Umbilical cord (tissue), 2 donors: ENCODE measurements at places on chromosomes 11 and 22.
A peak's percentile ranks its signal among the peaks of the same experiment; 100 is the strongest.

- peak; percentile 73 for DNase-seq
Observed at GRCh38 chr11:6604081-6604626, 580 bp downstream of the ILK start.

- peak; percentile 34 for DNase-seq
Observed at GRCh38 chr22:41367680-41368542, 13.8 kb upstream of the TEF start.

- peak; percentile 40 for DNase-seq
Observed at GRCh38 chr11:47552056-47552565, 821 bp downstream of the CELF1 start.

DNA sequence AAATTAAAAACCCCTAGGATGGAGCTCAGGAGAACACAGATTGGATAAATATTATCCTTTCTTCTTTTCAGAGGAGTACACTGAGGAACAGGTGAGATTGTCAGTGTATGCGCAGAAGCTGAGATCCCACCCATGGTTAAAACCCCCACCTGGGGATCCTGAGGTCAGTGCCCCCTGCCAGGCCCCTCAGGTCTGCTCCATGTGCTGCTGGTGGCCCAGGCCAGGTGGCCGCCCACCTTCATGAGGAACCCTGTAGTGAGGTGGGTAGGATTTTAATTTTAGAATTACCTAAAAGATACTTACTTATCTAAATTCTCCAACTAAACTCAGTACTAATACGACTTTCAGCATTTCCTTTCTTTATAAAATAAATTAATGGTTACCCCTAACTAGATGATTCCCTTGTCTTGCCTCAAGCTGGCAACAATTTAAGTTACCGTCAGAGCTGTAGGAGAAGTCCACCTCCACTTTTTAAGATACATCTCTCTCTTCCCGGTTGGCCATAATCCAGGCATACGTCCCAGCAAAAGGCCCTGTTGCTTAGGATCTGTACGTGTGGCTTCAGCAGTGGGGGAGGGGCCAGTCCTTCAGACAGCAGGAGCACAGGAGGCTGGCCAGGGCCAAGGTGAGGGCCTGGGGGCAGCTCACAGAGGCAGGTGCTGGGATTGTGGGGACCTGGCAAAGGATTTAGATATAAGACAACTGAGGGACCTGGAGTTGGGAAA, 61.5 kb upstream of the PITPNB start:
- no peak for DNase-seq

- no peak for DNase-seq
Observed at GRCh38 chr11:93407777-93408401, 77.3 kb downstream of the DEUP1 start.

DNA sequence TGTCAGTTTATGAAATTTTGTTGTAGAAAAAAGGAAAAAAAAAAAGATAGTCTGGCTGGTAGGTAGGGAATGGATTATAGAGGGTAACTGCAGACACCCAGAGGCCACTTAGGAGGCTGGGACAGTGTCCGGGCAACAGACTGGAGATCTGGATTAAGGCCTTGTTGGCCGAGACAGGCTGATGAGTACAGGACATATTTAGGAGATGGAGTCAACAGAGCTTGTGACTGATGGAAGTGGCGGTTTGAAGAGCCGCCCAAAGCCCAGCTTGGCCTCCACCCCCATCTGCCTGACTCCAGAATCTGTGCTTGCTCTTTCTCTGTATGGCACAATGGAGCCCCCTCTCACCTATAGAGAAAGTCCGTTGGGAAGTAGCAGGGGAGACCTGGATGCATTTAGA, 7.6 kb downstream of the PLEKHB1 start:
- DNase-seq, result no peak

DNA sequence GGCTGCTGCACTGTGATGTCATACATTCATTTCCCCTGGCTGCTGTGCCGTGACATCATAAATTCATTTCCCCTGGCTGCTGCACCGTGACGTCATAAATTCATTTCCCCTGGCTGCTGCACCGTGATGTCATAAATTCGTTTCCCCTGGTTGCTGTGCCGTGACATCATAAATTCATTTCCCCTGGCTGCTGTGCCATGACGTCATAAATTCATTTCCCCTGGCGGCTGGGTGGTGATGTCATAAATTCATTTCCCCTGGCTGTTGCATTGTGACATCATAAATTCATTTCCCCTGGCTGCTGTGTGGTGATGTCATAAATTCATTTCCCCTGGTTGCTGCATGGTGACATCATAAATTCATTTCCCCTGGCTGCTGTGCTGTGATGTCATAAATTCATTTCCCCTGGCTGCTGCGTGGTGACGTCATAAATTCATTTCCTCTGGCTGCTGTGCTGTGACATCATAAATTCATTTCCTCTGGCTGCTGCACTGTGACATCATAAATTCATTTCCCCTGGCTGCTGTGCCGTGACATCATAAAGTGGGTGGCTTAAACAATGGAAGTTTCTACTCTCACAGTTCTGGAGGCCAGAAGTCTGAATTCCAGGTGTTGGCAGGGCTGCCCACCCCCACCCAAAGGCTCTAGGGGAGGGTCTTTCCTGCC, 301.1 kb downstream of the SHANK2 start:
- DNase-seq, result no peak

GRCh38 chr11:70769106-70769505, 370.8 kb downstream of the CTTN start:
- no peak for DNase-seq

GRCh38 chr11:92969293-92969633, 188 bp upstream of the MTNR1B start:
- DNase-seq, result no peak

GRCh38 chr11:9459667-9460321, 1.0 kb upstream of the ZNF143 start:
- peak; percentile 54 for DNase-seq

GRCh38 chr11:100741866-100742625, 55.0 kb downstream of the ARHGAP42 start:
- DNase-seq, result no peak

DNA sequence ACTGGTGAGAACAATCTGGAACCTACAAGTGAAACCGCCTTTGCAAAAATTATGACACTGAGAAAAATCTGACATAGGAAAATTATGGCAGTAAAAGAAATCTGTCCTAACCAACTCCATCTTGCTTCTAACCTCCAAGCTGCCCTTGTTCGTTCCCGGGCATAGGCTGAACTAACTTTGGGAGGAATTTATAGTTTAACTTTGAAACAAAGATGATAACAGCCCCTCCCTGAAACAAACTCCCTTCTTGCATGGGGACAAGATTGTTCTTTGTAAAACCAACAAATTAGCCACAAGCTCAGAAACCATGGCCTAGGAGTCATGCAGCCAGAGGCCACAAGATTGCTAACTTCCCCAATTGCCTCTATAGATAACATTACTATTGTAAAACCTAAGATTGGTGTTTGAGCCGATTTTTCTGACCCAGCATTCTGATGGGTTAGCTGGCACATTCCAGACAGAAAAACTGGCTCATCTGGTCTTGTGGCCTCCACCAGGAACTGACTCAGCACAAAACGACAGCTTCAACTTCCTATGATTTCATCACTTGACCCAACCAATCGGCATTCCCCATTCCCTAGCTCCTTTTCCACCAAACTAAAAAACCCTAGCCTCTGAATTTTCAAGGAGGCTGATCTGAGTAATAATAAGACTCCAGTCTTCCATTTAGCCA, 3.6 kb upstream of the CCDC81 start:
- no peak for DNase-seq

GRCh38 chr22:27680636-27681035, 120.9 kb downstream of the MN1 start:
- no peak for DNase-seq

DNA sequence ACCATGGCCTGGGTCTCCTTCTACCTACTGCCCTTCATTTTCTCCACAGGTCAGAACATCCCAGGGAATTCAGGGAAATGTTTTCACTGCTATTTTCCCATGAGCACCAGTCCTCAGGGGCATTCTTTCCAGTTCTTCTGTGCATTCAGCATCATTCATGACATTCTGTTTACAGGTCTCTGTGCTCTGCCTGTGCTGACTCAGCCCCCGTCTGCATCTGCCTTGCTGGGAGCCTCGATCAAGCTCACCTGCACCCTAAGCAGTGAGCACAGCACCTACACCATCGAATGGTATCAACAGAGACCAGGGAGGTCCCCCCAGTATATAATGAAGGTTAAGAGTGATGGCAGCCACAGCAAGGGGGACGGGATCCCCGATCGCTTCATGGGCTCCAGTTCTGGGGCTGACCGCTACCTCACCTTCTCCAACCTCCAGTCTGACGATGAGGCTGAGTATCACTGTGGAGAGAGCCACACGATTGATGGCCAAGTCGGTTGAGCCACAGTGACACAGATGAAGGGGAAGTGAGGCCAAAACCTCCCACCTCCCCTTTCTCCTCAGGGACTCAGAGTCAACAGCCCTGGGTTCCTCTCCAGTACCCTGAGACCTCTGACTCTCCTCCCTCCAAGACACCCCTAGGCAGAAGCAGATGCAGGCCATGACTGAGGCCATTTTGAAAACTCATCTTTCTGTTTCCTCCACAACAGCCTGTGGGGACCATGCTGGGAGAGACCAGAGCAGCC, 15.9 kb upstream of the IGLL5 start:
- DNase-seq, result no peak

- DNase-seq, result no peak
Observed at GRCh38 chr11:27418356-27418755, 54.2 kb downstream of the LGR4 start.

DNA sequence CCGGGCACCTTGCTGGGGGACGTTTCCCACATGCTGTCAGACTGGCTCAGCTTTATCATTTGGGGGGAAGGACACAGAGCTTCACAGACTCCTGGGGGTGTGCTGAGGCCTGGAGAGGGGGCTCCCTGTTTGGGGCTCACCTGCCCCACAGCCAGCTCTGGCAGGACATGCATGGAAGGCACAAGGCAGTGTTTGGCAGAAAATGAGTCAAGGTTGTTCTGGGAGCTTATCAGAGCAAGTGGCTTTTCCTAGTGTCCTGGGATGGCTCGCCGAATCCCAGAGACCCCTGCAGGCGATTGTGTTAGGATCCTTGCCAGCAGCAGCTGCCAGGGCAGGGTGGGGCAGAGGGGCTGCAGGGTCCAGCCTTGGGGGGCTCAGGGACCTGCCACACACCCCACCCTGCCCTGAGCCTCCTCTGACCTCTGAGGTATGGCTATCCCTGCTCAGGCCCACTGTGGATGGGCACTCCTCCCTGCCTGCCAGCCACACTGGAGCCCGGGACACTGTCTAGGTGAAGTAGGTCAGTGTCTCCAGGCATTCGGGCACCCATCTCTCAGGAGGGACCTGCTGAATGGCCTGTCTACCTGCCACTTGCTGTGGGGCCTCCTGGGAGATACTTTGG, 1323.0 kb downstream of the BRD1 start:
- no peak for DNase-seq

- no peak for DNase-seq
Observed at GRCh38 chr11:10498426-10499250, 42.3 kb downstream of the RNF141 start.

GRCh38 chr11:33719587-33719986, 16.6 kb downstream of the CD59 start:
- no peak for DNase-seq

- DNase-seq, result no peak
Observed at GRCh38 chr11:6602096-6602940, 1.1 kb downstream of the RRP8 start.

- peak; percentile 69 for DNase-seq
Observed at GRCh38 chr11:393219-394033, 583 bp upstream of the PKP3 start.

GRCh38 chr11:43359422-43359818, 700 bp downstream of the TTC17 start:
- DNase-seq, result peak; percentile 23

DNA sequence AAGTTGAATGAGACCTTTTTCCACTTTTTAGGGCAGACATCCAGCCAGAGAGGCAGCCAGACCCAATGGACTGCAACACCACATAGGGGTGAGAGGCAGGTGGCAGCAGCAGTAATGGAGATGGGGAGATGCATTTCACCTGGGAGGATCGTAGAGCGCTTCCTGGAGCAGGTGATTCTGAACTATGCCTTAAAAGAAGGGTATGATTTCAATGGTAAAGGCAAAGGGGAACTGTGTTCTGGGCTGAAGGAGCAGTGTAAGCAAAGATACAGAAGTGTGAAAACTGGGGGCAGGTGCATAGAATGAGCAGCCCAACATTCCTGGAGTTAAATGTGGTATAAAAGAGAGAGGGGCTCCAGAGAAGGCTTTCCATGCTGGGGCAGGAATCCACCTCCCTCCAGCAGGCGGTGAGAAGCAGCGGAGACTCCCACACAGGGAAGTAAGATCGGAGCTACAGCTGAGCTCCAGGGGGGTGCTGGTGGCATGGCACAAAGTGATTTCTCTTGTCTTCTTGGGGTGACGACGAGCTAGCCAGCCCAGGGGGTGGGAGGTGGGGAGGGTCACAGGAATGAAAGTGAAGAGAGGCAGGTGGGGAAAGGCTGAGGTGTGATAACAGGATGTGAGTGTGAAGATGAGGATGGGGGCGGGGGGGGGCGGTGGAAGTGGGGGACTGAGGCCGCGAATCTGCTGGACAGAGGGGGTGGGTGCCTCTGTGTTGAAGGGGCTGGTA, 4.3 kb upstream of the SERHL2 start:
- no peak for DNase-seq

GRCh38 chr11:121341609-121342008, 49.0 kb downstream of the SC5D start:
- no peak for DNase-seq

- DNase-seq, result peak; percentile 87
Observed at GRCh38 chr22:45671783-45672563, at the start of gene ATXN10. TSS of gene ATXN10 (plus strand) at chr22:45671834. CDS start at chr22:45672064, 230 bp downstream.

DNA sequence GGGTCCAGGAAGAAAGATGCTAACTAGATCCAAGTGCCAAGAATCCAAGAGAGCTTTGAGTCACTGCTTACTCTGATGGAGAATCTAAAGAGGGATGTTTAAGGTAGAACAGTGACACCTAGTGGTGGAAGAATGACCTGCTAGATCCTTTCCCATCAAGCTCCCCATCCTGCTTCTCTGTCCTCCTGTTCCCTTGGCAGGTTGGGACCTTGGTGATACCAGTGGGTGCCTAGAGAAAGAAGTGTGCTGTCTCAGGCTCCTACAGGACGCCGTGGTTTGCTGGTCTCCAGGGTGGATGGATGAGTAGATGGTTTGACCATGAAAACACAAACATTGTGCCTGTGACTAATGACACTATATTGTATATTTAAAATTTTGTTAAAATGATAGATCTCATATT, 383.7 kb downstream of the TMEM135 start:
- DNase-seq, result peak; percentile 68

DNA sequence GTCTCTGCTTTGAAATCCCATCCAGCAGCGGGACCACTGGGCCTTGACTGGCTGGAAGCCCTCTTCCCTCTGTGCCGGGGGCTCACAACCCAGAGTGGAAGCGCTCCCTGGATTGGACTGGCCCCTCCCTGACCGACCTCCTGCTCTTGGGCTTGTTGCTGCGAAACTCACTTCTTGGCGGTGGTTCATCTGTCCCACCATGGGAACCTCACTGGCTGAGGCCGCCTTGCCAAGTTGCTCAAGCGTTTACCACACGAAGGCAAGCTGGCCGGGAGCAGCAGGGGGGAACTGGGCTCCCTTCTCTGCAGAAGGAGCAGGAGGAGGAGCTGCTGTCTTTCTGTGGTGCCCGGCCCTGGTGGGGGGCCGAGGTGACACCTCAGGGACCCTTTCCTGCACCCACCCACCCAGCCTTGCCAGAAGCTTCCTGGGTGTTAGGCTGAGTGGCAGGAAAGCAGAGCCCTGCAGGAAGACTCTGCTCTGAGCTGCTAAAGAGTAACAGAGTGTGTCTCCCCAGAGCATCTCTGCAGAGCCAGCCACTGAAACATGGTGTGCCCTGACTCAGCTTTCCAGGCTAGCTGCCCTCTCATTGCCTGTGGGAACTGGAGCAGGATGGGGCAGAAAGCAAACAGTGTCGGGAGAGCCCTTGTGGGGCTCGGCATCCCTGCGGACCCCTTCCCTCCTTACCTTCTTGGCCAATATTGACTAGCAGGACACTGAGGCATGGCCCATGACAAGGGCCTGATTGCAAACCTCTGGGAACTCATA, 88.5 kb upstream of the ALX4 start:
- no peak for DNase-seq
